ENCODE measurements at places on chromosomes 4 and X. TPM values are rescaled to one million over a fixed set of nuclear protein-coding genes. Genes with fewer than 3 reads are reported as not detected.
A peak's percentile ranks its signal among the peaks of the same experiment; 100 is the strongest.

The GRIA2 gene
- not detected for total RNA-seq

DNA sequence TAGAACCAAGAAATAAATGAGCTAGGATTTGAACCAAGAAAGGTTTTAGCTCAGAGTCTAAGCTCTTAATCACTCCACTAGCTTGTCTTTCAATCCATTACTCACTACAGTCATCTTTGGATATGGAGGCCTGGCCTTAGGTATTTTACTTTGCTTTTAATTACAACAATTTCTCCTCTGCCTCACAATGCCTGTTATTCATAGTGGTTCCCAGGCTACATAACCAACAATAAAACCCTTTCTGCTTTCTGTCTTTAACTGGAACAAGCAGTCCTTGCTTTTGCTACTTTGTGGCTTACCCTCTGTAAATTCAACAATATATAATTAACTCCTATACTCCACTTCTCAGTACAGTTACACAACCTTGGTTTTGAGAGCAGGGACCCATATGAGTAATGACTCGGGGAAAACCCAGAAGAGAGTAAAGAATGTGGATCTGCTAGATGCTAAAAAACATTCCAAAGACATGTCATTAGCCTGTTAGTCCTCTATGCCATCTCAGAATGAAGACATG, 94.7 kb upstream of the NAP1L5 start:
- DNase-seq, result peak; percentile 62

GRCh38 chr4:131430302-131430701, 1718.8 kb upstream of the PCDH10 start:
- peak; percentile 28 for DNase-seq

DNA sequence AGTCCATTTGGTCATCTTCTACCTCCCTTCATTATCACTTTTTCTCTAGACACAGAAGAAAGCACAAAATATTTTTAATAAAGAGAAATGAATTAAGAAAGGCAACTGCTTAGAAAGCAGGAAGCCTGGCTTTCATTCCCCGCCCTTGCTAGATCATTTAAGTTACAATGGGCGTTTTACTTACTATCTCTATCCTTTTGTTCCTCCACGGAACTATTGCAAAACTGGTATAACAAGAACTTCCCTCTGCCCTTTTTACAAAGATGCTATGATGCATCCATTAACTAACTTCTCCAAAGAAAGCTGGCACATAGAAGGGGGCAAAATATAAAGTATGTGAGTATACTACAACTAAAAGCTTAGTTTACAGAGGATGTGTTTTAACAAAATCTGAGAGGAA, 434.5 kb upstream of the FTHL17 start:
- no peak for DNase-seq

DNA sequence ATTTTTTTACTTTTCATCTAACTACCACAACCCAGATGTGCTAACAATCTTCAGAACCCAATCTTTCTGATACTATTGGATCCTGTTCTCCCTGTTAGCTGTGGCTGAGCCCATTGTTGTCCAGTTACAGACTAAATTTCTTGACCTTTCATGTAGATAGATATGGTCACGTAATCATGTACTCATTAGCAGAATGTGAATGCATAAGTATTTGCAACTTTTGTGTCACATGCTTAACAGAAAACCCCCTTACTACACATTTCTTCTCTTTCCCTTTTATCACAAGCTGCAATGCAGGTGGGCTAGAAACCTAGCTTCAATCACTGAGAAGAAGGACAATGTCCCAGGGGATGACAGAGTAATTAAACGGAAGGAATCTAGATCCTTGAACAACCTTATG, 13.1 kb upstream of the FAM13A start:
- DNase-seq, result no peak

DNA sequence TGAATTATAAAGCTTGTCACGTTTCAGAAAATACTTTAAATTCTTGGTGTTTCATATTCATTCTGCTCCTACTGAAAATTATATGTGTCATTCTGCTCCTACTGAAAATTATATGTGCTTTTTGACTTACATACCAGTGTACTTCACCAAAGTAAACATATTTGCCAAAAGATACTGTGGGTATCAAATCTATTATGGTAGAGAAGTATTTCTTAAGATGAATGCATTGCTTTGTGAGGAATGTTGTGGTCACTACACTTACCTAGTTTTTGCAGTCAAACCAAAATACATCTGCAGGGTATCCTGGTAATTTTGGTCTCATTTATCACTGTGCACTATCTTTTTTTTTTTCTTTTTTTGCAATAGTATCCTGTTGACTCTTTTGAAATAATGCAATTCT, 287.7 kb upstream of the MAD2L1 start:
- DNase-seq, result no peak

All from HT1080 (cell line).